GM23338 (cell line): ENCODE measurements at places on chromosomes 2 and 18. TPM values are rescaled to one million over a fixed set of nuclear protein-coding genes. Genes with fewer than 3 reads are reported as not detected.

The NEB gene
- polyA plus RNA-seq, result 4.9 and 6.2 TPM in 2 replicates

The CYP20A1 gene
- 12.2 and 17.0 TPM in 2 replicates for polyA plus RNA-seq

The EML6 gene
- polyA plus RNA-seq, result 1.6 and 2.7 TPM in 2 replicates

The IL1A gene
- 0.47 and 0.65 TPM in 2 replicates for polyA plus RNA-seq

- no peak for DNase-seq
- no peak overlapping the region for H3K27ac ChIP-seq
- H3K4me1 ChIP-seq, result peaks cover 10% of the 10 kb centered on the region; the same call in 1 of the 2 replicates
- H3K27me3 ChIP-seq, result no peaks in the 10 kb centered on the region
- no peak overlapping the region for H3K4me3 ChIP-seq
These were observed 990.2 kb downstream of the TSN start for GRCh38 chr2:122745603-122746002.

DNA sequence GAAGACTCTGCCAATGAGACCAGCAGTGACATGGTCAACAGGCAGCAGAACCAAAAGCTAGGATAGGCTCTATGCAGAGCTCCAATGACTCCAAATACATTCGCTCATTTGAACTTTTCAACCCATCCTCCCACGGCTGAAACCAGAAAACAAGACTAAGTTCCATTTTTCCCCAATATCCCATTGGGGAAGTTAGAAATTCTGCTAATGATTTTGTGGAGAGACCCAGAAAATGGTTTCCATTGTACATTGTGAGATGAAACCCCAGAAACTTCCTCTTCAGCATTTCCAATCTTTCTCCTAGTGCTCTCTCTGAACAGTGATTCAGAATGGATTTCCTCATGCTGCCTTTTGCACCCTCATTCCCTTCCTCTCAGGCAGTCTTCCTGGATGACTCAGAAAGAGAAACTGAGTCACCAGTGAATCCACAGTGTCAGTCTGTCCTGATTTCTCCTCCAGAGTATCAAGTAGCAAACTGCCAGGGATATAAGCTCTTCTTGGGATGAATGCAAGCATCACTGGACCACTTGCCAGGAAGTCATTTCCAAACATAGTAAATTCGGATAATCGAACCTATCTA is 467.7 kb upstream of the ID2 start:
- H3K4me1 ChIP-seq, result peaks cover 8% of the 10 kb centered on the region; the same call in 1 of the 2 replicates
- no peaks in the 10 kb centered on the region for H3K27me3 ChIP-seq
- no peak overlapping the region for H3K4me3 ChIP-seq
- H3K27ac ChIP-seq, result no peak overlapping the region
- DNase-seq, result no peak
- H3K36me3 ChIP-seq, result no peaks in the 10 kb centered on the region

DNA sequence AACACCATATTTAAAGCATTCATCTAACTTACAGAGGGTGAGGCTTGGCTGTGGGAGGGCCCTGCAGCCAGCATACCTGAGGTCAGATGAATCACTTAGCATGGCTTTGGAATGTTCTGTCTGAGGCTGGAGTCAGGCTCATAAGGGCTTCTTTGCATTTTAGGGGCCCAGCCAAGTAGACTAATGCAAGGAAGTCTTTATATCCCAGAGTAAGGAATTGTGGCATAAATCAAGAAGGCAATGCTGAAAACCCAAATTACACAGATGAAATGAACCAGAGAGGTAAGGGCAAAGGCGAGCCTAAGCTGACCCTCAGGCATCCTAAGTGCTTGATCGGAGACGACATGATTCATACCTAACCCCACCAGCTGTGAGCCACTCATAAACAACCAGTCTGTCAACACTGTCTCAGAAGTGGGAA is 383.6 kb downstream of the DCC start:
- no peak overlapping the region for H3K27ac ChIP-seq
- no peaks in the 10 kb centered on the region for H3K36me3 ChIP-seq
- no peak overlapping the region for H3K4me3 ChIP-seq
- no peak for DNase-seq

DNA sequence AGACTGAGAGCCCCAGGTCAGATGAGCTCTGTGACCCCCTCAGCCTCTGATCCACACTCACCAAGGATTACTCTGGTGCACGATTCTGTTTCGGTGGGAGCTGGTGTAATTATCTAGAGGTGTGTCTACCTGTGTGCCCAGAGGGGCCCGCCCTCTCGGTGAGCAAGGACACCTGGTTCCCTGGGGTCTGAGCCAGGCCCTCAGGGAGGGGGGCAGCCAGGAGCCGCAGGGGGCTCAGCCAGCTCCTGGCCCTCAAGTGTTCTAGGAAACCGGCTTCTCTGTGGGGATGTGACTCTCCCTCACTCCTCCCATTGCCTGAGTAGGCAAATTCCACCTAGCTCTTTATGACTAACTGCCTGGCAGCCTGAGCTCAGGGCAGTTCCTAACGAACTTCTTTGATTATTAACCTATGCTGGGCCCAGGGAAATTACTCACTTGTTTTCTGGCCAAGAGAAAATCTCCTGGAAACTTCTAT is 17.4 kb downstream of the AGAP1 start:
- H3K4me3 ChIP-seq, result no peak overlapping the region
- no peaks in the 10 kb centered on the region for H3K27me3 ChIP-seq
- H3K36me3 ChIP-seq, result no peaks in the 10 kb centered on the region
- H3K4me1 ChIP-seq, result peaks cover 27% of the 10 kb centered on the region

- H3K27ac ChIP-seq, result no peak overlapping the region
- no peaks in the 10 kb centered on the region; the same call in 1 of the 2 replicates for H3K4me1 ChIP-seq
- H3K36me3 ChIP-seq, result no peaks in the 10 kb centered on the region; the same call in 1 of the 2 replicates
- no peaks in the 10 kb centered on the region for H3K27me3 ChIP-seq
These were observed 137.2 kb downstream of the CELF4 start for GRCh38 chr18:37428288-37428974.

GRCh38 chr2:107801498-107801897 is 25.2 kb upstream of the RGPD4 start:
- DNase-seq, result peak; percentile 17
- H3K27me3 ChIP-seq, result no peaks in the 10 kb centered on the region
- no peaks in the 10 kb centered on the region for H3K36me3 ChIP-seq
- H3K27ac ChIP-seq, result no peak overlapping the region
- H3K4me1 ChIP-seq, result peaks cover 9% of the 10 kb centered on the region; the same call in 1 of the 2 replicates
- no peak overlapping the region for H3K4me3 ChIP-seq

DNA sequence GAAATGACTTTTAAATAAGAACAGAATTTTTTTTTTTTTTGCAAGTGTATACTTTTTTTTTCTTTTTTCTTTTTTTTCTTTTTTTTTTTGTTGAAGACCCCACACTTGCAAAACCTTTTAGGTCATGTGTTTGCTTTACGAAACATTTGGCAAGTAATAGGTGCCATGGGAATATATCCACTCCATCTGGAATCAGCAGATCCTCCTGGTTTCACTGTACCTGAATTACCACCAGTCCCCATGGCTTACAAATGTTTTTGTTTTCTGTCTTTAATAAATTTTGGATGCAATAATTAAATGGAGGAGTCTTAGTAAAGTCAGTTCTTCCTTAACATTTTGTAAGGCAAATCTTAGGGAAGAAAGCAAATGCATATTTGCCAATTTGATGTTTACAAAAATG is 559.7 kb upstream of the ZEB2 start:
- H3K36me3 ChIP-seq, result no peaks in the 10 kb centered on the region
- no peaks in the 10 kb centered on the region for H3K27me3 ChIP-seq
- H3K4me1 ChIP-seq, result no peaks in the 10 kb centered on the region
- no peak overlapping the region for H3K4me3 ChIP-seq

GRCh38 chr2:121855510-121855909 is 100.1 kb downstream of the TSN start:
- H3K4me3 ChIP-seq, result no peak overlapping the region
- H3K4me1 ChIP-seq, result no peaks in the 10 kb centered on the region
- H3K36me3 ChIP-seq, result no peaks in the 10 kb centered on the region
- no peaks in the 10 kb centered on the region for H3K27me3 ChIP-seq
